HS-5 (cell line): ENCODE measurements at places on chromosomes 3 and 15.
A peak's percentile ranks its signal among the peaks of the same experiment; 100 is the strongest.

DNA sequence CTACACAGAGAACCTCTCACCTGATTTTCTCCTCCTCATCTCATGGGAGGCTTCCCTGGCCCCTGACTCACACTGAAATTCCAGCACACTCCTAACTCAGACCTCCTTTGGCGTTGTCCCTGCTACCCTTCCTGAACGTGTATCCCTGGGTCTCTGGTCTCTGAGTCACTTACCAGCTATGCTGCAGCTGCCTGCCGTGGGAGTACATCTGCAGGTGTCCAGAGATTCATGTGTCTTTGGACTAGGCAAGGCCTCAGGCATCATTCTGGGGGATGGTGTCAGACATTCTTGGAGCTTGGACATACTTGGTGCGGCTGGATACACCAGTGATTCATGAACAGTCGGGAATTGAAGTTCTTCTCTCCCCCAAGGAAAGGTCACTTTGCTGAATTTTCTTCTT, 148.8 kb upstream of the TRIM42 start:
- peak; percentile 13 for DNase-seq

- no peak for DNase-seq
These were observed 32.4 kb upstream of the LDHAL6B start for GRCh38 chr15:59174151-59174834.

DNA sequence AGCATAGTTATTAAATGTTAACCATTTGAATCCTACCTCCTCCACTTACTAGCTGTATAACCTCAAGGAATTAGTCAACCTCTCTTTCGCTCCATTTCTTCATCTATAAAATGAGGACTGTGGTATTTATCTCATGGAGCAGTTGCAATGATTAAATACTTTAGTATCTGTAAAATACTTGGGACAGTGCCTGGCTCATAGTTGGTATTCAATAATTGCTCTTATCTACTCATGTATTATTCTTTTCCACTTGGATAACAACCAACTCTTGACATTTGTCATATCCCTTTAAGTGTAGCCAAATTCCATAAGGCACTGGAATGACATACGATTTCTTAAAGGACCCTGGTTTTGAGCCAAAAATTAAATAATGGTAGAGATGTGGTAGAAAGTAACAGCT, 72.0 kb downstream of the FSIP1 start:
- no peak for DNase-seq

GRCh38 chr15:92076541-92076940, 223.0 kb downstream of the SLCO3A1 start:
- DNase-seq, result no peak

DNA sequence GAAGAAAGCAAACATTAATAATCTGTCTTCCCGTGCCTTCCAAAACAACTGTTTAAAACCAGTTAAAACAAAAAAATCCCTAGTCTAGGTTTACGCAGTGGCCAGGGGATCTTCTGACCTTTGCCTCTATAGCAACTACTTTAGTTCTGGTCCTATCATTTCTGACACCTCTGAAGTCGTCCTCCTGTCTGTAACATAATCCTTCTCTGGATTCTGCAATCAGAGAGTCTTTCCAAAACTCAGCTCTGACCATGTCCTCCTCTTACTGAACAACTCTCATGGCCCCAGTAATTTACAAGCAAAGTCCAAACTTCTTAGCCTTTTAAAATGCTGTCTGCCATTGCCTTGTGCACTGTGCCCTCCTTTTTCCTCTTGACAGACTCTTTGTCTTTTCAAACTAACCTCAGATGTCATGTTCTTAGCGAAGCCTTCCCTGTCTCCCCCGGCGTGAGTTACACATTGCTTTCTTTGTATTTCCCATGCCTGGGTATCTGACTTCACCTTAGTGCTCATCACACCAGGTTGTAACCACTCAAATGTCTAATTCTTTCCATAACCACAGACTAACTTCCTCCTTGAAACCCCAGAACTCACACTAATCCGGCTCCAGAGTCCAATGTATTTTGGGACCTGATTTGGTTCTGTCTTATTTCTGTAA, 105.2 kb upstream of the BNIP2 start:
- DNase-seq, result no peak

DNA sequence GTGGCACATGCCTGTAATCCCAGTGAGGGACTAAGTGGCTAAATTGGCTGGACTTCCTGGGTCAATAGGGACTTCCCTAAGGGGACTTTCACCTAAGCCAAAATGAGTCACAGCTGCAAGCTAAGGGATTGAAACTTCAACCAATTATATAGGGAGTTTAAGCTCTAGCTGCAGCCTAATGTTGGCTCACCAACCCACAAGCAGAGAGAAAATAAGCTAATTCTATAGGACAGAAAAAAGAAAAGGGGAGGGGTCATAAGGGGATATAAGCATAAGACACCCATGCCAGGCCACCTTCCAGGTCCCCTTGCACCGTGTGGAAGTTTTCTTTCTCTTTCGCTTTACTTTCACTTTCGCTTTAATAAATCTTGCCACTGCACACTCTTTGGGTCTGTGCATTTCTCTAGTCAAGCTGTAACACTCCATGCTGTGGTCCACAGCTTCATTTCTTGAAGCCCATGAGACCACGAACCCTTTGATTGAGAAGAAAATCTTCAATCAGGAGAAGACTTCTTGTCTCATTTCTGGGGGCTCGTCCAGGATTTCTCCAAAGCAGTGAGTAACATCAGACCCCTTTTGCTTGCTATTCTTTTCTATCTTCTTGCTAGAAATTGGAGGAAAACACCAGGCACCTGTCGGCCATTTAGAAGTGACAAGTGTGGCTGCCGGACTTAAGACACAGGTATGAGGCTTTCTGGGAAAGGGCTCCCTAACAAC, 192.3 kb downstream of the IGSF11 start:
- no peak for DNase-seq

GRCh38 chr3:177367788-177368187, 170.5 kb upstream of the TBL1XR1 start:
- no peak for DNase-seq

DNA sequence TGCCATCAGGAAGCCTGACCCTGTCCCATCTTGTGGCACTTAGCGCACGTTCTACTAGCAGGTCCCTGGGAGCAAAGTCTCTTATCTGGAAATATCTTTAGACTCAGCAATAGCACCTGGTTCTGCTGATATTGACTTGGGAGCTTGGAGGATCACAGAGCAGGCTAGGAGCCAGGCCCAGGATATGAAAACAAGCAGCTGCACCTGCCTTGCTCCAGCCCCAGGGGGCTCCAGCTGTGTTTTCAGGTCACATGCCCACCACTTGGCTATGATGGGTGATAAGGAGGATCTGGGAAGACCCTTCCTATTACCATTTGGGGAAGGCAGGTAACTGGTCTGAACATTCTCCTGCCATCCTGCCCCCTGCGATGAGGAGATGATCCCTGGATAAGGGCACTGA, 87.8 kb downstream of the C3orf70 start:
- DNase-seq, result no peak

DNA sequence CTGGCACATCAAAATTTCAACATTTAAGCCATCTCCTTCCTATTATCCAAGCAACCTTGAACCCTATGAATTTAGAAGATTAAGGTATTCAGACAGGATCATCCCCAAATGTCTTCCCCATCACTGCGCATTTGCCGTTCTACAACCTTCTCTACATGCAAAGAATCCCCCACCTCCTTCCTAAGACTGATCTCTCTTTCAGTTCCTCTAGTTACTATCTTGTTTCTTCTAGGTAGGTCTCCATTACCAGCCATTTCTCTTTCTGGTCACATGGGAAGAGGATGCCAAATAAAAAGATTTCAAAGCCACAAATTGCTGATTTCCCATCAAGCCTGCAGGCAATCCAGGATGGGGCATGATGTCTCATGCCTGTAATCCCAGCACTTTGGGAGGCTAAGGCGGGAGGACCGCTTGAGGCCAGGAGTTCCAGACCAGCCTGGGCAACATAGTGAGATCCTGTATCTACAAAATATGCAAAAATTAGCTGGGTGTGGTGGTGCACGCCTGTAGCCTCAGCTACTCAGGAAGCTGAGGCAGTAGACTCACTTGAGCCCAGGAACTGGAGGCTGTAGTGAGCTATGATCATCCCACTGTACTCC, 29.7 kb upstream of the MTMR10 start:
- no peak for DNase-seq

DNA sequence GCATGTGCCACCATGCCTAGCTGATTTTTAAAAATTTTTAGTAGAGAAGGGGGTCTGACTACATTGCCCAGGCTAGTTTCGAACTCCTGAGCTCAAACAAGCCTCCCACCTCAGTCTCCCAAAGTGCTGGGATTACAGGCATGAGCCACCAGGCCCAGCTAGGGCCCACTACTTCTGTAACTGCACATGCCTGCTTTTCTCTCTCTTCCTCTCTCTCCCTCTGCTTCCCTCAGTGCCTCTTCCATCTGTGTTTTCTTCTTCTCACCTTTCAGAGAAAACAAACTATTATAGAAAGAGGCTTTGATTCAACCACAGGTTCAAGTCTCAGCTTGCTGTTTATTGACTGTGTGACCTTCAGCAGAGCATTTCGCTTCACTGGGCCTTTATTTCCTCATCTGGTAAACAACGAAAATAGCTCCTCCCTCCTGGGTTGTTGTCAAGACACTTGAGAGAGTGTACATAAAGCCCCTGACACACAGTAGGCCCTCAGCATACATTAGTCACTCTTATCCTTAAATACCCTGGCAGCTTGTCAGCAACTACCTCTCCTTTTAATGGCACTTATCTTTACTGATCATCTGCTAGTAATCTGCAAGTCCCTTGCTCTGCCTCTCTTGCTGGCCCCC, 10.2 kb downstream of the TADA3 start:
- DNase-seq, result no peak

- DNase-seq, result no peak
These were observed 44.1 kb upstream of the VILL start for GRCh38 chr3:37946531-37946889.

GRCh38 chr3:142224482-142225072, 808 bp downstream of the GK5 start:
- no peak for DNase-seq

- DNase-seq, result no peak
These were observed 529.7 kb upstream of the IL12A start for GRCh38 chr3:159458982-159459381.

GRCh38 chr3:57093971-57094535, 33.6 kb downstream of the SPATA12 start:
- DNase-seq, result no peak

- DNase-seq, result no peak
These were observed 57.4 kb downstream of the ABHD5 start for GRCh38 chr3:43748179-43748578.

GRCh38 chr3:6091262-6091661, 769.7 kb upstream of the GRM7 start:
- DNase-seq, result no peak

DNA sequence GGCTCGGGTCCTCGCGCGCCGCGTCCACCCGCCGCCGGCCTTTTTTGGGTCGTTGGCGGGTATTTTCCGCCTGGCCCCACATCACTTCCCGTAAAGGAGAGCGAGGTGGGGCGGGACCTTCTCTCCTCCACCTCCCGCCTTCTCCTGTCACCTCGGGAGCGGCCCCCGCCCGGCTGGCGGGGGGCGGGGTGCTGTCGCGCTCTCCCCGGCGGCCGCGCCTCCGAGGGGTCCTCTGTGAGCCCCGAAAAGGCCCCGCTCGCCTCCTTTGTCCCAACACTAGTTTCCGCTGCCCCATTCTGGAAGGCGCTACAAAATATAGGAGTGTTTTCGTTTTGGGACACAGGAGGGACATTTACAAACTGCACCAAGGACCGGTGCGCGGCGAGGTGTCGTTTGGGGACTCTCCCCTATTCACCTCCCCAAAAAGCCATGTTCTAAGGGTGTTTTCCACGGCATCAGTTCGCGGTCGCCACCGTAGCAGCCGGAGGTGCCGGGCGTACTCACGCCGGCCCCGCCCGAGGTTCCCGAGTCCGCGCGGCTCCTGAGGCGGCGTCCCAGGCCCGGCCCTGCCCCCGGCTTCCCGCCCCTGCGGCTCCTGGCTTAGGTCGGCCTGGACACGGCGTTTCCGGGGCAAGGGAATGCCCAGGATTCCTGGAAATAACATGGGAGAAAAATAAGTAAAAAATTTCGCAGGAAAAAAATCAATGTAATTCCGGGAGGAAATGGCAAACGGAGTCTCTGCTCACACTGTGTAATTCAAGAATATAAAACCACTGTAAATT, at the start of gene RAB27A:
Gene RAB27A, minus strand, starts transcription at position 68 of the 782 bp plus-strand sequence. CDS start 54,879 bp downstream, outside the sequence.
- peak; percentile 64 for DNase-seq

DNA sequence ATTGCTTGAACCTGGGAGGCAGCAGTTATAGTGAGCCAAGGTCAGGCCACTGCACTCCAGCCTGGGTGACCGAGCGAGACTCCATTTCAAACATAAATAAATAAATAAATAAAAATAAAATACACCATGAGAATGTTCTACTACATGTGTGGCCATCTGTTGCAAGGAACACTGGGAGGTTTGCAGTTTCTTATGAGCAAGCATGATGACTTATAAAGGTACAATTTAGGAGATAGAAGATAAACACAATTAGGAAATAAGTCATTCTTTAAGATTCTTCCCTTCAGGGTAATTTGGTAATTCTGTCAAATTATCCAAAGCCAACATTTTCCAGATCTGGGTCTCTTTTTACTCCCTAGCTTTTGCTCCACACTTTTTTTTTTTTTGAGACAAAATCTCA, 13.4 kb downstream of the HTR3C start:
- peak; percentile 14 for DNase-seq

DNA sequence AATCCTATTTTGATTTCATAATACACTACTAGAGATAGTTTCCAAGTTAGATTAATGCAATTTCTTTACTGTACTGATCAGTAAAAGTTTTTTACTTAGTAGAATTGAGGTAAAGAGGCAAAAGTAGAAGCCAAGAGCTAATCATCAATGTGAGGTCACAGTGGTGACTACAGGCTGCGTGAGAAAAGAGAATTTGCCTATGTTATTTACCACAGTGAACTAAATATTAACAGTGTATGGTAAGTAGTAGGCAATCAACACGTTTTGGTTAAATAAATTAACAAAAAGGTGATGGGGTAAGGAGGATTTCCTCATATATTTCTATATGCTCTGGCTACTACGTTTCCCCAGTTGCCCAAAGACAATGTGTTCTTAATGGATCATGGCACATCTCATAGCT, 202.2 kb upstream of the CMC1 start:
- DNase-seq, result no peak

DNA sequence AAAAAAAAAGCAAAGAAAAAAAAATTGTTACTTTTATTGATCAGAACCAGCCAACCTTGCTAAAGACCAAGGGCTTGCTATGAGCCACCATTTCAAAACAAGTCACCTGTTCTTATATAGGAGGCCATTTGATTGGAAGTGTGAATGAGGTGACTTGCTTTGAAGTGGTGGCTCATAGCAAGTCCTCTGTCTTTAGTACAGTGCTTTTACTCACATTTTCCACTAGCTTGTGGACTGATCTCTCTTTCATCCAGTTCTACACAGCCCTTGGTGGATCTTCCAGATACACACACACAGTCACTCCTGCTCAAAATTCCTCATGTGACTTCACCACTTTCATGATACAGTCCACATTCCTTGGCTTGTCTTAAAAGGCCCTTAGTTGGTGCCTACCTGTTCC, 13.5 kb downstream of the CLSTN2 start:
- no peak for DNase-seq

- DNase-seq, result no peak
These were observed 140.0 kb downstream of the SNRK start for GRCh38 chr3:43426388-43426787.

GRCh38 chr3:180594631-180595558, 7.1 kb upstream of the TTC14 start:
- DNase-seq, result peak; percentile 22

- no peak for DNase-seq
These were observed 79.7 kb upstream of the C2CD4B start for GRCh38 chr15:62244762-62245161.

- no peak for DNase-seq
These were observed 475.0 kb upstream of the CBLB start for GRCh38 chr3:106343811-106344210.

- no peak for DNase-seq
These were observed 21.9 kb upstream of the APH1B start for GRCh38 chr15:63255489-63255990.

- no peak for DNase-seq
These were observed at the start of gene RASGRP1 for GRCh38 chr15:38564557-38565286. Gene RASGRP1, minus strand, starts transcription at chr15:38564814. Its CDS starts 186 bp downstream, at chr15:38564628.
